ENCODE measurements at places on chromosomes 3 and 15.

DNA sequence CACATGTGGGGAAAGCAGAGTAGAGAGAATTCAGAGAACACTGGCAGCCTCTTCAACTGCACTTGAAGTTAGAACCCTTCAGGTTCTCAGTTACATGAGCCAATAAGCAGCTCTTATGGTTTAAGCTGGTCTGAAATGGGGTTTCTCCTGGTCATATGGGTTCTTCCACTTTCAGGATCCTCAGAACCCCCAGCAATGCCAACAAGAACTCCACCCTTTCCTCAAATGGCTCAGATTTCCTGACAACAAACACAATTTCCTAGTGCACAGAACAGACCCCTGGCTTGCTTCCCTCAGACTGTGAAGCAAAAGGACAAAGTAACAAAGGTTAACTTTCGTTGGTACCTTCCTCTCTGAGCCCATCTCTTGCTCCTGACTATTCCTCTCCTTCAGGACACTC lies 23.9 kb upstream of the FRMD4B start:
- DNase-seq = no peak

DNA sequence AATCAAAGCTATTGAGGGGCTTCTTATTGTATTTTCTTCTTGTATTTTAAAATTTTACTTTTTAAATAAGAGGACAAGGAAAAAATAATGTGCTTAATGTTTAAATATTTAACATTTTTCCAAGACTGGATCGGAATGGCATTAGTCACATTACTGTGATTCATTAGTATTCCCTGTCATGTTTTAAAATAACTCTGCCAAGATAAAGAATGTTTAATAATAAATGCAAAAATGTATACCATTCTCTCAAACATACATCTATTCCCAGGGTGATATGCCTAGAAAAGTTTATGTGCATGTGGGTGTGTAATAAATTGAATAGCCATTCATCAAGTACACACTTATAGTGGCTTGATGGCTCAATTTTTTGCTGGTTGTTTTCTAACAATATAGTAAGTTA lies 936.1 kb downstream of the PLOD2 start:
- no peak for DNase-seq

- no peak for DNase-seq
Observed at GRCh38 chr3:20346369-20346768, 160.4 kb upstream of the SGO1 start.

- no peak for DNase-seq
Observed at GRCh38 chr3:28150465-28151206, 90.8 kb upstream of the CMC1 start.

- DNase-seq = no peak
Observed at GRCh38 chr3:177597311-177598096, 400.2 kb upstream of the TBL1XR1 start.

GRCh38 chr3:13645801-13646637 lies 97.1 kb downstream of the FBLN2 start:
- no peak for DNase-seq

DNA sequence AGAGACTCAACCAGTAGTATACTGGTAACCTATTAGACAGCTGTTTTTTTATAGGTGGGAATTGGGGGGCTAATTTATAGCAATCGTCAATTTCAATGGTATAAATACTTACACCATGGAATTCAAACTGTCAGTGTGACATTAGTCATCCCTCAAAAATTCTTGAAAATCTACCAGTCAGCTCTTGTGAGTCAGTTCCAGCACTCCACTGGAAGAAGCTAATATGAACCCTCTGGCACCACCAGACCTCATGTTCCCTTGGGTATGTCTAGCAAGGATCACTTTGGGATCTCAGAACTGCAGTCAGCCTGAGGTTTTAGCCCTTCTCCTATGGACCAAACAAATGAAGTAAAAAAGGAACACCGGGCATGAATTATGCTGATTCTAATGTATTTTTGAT lies 11.8 kb upstream of the UACA start:
- no peak for DNase-seq

DNA sequence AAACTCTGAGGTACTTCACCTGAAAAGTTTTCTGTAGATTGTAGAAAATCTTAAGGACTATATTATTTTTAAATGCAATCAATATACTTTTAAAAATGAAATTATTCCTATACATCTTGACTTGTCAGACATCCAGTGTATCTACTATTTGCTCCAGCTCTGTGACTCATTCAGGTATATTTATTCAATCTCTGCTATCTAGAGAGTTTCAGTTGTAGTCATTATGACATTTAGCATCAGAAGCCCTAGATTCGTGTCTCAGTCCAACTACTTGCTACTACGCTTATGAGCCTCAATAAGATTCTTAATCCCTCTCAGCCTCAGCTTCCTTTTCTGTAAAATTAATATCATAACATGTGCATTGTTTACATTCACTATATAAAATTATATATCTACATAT lies 22.3 kb upstream of the EIF1B start:
- no peak for DNase-seq

- DNase-seq = no peak
Observed at GRCh38 chr3:55756976-55757375, 269.9 kb upstream of the WNT5A start.
